Stimulated activated CD8-positive, alpha-beta memory T cell treated with anti-CD3 and anti-CD28 coated beads, Interleukin-4, amount 100 ng/mL, for 4 hours (primary cell): ENCODE measurements at places on chromosomes 2 and 18.

DNA sequence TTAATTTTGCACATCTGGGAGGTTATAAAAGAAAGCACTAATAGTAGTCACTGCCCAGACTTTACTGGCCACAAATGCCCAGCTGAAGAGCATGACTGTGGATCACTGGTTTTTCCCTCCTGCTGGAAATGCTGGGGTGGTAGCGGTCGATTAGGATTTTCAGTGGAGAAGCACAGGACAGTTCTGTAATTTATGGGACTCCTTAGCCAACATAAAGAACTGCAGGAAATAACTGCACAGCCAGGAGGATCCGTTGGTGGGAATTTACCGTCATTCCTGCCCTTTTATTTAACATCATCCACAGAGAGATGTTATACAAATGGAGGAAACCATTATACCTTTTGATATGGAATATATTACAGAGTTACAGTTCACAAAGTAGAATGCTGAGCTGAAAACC is 61.5 kb downstream of the TNFRSF11A start:
- no peak for DNase-seq

- DNase-seq = no peak
These were observed 21.2 kb downstream of the CLUL1 start for GRCh38 chr18:617970-618504.

GRCh38 chr2:62305421-62306176 is 109.7 kb downstream of the B3GNT2 start:
- peak; percentile 71 for DNase-seq

DNA sequence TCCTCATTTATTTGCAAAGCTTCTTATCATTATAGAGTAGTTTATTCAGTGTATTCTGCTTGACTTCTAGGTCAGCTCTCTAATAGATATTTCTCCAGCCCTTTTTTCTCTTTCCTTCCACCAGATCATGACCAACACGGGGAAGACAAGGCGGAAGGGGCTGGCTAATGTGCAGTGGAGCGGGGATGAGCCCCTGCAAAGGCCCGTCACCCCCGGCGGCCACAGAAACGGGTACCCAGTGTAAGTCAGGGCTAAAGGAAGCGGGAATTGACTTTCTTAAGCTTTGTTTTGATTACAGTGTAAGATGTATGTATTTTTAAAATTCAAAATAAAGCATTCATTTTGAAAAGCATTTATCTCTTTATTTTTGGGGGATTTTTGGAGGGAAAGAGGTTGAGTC is 50.7 kb upstream of the B3GNT7 start:
- DNase-seq = no peak

- DNase-seq = no peak
These were observed 177.5 kb upstream of the ETAA1 start for GRCh38 chr2:67219651-67220050.

DNA sequence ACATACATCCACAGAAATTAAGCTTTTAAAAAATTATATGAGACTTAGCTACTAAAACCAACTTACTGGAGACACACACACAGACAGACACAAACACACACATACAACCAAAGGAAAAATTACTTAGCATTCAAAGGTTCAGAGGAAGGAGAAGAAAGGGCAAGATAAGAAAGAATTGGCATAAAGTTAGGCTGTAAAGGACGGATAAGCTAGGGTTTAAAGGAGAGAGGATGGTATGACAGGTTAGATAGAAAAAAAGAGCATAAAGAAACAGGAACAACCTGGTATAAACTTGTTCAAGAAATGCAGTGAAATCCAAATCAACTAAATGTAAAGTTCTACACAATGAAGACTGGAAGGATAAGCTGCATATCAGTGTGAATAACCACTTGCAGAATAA is 73.4 kb downstream of the SLC66A3 start:
- no peak for DNase-seq

DNA sequence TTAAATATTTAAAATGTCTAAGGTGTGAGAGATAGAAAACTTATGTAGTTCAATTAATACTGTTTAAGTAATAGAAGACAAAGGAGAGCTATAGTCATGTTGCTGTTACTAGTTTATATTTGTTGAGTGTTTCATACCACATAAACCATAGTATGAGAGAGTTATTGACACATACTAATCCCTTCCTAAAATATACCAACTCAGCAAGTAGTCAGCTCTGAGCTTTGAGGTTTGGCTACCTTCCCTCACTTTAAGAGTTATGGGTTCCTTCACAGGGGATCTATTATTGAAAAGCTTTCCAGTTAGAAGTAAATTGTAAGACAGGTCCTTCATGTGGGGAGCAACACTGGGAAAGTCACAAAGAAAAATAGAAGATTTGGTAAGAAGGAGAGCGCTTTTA is 701.6 kb upstream of the ZEB2 start:
- DNase-seq = no peak

- no peak for DNase-seq
These were observed 231.9 kb downstream of the PLCL1 start for GRCh38 chr2:198036029-198036879.

DNA sequence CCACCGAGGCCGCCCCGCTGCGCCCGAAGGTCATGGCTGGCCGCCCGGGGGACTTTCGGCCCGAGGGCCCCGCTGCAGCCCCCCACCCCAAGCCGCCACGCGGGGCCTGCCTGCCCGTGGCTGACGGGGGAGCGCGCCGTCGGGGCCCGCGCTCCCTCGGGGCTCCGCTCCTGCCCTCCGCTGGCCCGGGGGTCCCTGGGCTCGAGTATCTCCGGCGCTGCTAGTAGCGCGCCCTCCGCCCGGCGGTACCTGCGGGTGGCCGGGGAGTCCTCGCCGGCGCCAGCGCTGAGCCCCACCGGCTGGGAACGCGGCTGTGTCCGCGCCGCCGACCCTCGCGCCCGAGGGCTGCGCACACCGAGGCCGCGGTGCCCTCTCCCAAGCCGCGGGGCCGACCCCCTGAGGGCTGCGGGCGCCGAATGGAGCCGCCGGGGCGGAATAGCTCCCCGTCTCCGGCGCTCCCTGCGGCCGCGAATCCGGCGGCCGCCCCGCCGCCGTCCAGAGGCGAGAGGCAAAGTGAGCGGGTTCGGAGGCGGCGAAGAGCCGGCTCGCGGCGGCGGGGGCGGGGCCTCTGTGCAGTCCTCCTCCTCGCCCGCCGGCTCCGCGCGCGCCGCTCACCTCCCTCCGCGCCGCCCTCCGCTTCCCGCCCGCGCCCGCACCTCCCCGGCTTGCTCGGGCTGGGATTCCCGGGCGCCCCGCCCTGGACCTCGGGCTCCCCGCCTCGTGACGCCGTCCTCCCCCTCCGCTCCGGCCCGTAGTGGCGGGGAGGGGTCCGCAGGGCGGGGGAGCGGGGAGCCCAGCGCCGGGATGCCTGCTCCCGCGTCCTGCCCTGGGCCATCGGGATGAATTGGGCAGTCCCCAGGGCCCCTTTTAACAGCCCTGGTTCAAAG is at the start of gene KCNG3:
Gene KCNG3 (minus strand): TSS at position 515 of the 887 bp plus-strand sequence. CDS start 481 bp downstream, at position 34.
- DNase-seq = peak; percentile 32

- no peak for DNase-seq
These were observed 194.8 kb upstream of the NABP1 start for GRCh38 chr2:191483117-191483516.

- DNase-seq = no peak
These were observed 251.1 kb downstream of the CYP26B1 start for GRCh38 chr2:71896385-71897136.

DNA sequence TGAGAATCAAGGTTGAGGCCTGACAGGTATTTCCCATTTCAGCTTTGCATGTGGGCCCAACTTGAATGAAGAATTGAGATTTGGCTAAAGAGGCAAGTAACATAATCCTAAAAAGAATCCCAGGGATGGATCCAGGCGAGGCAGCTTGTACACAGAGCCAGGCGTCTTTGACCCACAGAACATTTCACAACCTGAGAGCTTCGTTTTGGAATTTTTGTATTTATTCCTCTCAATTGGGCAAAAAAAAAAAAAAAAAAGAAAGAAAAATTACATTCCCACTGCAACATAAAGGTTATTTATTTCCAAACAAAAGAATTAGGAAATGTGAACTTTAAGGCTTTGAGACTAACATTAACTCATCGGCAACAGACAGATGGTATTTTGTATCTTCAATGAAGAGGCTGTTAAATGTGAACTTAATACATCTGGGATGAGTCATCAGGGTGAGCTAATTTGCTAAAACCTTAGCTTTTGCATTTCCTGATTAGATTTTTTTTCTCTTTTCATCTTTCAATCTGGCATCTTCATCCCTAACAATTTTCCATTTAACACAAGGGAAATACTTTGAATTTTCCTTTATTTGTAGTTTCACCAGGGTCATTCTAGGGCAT is 478.5 kb upstream of the TNP1 start:
- DNase-seq = no peak

- no peak for DNase-seq
These were observed 61.4 kb downstream of the RPL31 start for GRCh38 chr2:101063352-101064124.

DNA sequence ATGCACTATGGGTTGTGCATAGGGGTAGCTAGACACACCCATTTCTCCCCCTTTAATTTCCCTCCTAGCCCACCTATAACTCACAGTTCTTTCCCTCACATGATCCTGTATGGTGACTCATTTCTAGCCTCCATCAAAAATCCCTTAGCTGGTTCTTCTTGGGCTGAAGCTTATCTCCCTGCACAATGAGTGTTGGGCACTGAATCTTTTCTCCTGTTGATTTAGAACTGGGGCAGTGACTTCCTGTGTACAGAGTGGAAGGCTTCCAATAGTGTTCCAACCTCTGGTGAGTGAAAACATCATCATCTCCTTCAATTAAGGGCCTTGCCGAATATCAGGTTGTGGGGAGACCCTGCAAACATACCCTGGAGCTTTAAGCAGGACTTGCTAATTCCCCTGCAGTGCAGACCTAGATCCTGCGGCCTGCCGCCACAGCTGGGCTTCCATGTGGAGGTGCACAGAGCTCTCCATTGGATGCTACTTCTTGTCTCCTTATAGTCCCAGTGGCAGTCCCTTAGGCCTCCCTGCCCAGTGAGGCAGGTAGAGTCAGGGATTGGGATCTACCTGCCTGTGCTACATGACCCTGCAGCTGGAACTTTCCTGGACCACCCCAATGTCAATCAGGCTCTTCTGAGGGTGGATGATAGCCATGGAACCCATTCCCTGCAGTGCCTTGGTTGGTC is 121.8 kb downstream of the PLB1 start:
- DNase-seq = no peak

GRCh38 chr2:44545005-44545404 is 183.3 kb downstream of the CAMKMT start:
- DNase-seq = no peak

DNA sequence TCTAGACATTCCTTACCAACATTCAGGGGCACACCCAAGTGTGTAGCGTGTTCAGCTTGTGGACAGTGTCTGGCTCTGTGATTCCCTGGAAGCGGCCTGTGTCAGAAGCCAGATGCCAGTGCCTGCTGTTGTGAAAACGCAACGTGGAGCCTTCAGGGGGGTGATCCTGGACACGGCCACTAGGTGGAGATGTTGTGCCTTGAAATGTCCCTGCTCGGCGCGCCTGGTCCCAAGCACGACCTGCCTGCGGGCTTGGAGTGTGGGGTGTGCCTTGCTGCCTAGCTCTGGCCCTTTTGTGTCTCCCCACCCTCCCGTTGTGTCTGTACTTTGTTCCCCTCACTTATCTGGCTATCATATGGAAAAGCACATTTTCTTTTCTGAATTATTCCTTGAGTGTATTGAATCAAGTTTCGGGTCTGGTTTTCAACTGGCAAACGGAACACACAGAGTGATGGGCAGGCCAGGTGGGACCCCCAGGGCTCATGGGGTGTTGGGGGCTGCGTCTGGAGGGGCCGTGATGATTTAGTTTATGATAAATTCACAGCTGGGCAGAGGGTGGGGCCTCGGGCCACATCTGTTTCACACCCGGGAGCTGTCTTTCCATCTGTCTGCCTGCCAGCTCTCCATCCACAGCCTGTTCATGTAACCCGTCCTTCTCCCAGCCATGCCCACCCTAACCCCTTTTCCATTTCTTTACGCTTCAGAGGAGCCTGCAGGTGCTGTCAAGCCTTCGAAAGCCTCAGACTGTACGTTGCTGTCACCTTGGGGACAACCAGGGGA is 95.5 kb downstream of the DYSF start:
- DNase-seq = peak; percentile 38

GRCh38 chr2:119700866-119701265 is 21.9 kb downstream of the TMEM177 start:
- DNase-seq = no peak

GRCh38 chr18:76980663-76981395 is 151.8 kb downstream of the MBP start:
- no peak for DNase-seq

DNA sequence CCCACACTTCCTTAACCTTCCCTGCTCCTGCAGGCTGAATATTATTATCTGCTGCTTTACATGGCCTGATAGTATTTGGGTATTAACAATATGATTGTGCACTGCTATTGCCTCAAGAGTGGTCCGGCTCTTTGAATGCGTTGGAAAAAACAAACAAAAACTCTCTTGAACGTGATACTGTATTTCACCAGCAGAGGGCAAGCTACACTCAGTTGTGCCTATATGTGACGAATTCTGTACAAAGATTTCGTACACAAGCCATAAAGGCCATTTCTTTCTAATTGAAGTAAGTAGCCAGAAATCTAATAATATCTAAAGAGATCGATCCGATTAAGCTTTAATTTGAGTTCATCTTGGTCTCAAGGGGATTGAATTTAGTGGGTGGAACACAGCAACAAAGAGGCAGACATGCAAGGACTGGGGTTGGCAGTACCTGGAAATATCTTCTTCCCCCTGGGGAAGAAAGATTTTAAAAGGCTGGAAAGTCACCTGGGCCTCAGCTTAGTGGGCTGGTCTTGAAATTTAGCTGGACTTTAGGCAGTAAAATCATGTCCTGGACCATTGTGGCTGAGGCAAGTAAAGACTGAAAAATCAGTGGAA is 49.3 kb upstream of the RAB6D start:
- DNase-seq = no peak

DNA sequence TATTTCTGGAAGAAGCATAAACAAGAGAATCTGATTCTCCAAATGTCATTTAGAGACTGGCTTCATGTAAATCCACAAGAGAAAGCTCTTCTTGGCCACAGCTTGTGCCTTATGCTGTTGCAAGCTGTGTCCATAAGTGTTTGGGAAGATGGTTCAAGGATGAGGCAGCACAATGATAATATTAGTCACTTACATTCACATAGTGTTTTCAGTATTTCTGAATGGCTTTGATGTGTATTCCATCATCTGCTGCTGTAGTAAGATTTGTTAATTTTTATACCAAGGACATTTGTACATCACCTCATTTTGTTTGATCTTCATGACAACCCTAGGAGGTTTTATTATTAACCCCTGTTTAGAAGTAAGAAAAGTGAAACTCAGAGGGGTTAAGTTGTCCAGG is 29.9 kb downstream of the CREG2 start:
- no peak for DNase-seq

GRCh38 chr18:39529358-39529757 is 1963.8 kb upstream of the CELF4 start:
- DNase-seq = no peak

GRCh38 chr2:106109675-106110424 is 84.3 kb downstream of the UXS1 start:
- DNase-seq = no peak

DNA sequence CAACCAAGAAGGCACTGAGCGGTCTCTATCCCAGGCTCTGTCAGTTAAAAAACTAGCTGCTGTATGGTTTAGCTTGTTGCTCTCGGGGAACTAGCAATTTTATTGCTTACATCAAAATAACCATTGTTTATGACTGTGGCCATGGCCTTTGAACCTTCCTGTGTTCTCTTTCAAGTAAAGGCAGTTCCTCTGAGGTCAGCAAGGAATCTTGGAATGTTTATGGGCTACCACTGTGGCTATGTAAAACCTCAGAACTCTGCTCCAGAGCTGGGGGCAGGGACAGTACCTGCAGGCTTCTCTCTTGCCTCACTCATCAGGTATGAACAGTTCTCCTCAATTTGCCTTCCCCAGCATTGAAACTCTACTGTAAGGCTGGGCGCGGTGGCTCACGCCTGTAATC is 416.0 kb upstream of the NETO1 start:
- DNase-seq = no peak

- no peak for DNase-seq
These were observed 64.0 kb upstream of the ZSWIM2 start for GRCh38 chr2:186912979-186913378.
